ENCODE measurements at places on chromosomes 3 and 15.

GRCh38 chr3:188911026-188911850 lies 260.5 kb upstream of the TPRG1 start:
- no peak for DNase-seq

GRCh38 chr3:197219619-197220018 lies 78.8 kb downstream of the DLG1 start:
- no peak for DNase-seq

DNA sequence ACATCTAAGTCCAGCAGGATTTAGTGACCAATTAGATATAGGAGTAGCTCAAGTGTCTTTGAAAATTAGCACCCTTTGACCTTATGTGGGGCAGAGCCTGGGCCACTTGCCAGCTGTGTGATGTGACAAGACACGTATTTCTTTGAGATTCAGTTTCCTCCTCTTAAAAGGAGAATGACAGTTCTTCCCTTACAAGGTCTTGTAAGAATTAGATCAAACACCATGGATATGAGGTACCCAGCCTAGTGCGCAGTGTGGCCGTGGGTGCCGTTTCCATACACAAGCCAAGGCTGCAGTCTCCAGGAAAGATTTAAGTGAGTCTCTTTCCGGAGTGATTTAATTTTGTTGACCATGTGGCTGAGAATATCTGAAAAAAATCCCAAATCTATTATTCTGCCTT lies 46.3 kb downstream of the ARHGAP31 start:
- DNase-seq = no peak

DNA sequence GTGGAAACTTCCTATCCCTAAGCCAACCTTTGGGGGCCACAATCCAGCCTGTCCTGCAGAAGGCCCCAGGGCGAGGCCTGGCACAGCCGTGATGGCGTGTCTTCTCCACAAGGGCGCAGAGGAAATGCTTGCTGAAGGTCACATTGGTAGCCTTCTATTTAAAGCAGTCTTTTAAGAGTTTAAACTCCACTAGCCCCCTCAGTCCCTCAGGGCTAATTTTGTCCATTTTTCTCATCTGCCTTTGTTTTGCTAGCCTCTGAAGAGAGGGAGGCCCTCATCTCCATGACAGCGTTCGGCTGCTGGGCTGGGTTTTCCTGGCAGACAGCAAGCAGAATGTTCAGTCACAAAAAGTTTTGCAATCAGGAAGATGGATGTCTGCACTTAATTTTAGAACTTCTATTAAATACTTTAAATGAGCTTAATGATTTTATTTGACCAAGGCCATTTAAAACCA lies 40.8 kb downstream of the RARB start:
- DNase-seq = no peak

- DNase-seq = no peak
Measured at GRCh38 chr3:196284396-196284795, 3.1 kb downstream of the PCYT1A start.

DNA sequence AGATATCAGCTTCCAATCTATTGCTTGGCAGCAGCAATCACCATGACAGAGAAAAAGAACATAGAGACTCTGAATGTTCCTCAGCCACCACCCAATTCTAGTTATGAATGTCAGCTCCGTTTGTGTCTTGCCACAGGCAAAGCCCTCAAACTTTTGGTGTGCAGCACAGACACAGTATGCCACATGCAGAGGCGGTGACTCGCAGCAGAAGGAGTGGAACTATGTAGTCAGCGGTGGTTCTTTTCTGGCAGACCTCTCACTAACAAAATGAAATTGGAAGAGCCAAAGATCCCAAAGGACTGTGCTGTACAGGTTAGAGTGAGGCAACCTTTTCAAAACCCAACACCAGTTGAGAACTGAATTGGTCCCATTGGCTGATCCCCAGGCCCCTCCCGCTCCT lies 220.9 kb downstream of the SLC9A9 start:
- DNase-seq = no peak

- DNase-seq = no peak
Measured at GRCh38 chr15:95252404-95252803, 1021.0 kb downstream of the MCTP2 start.

DNA sequence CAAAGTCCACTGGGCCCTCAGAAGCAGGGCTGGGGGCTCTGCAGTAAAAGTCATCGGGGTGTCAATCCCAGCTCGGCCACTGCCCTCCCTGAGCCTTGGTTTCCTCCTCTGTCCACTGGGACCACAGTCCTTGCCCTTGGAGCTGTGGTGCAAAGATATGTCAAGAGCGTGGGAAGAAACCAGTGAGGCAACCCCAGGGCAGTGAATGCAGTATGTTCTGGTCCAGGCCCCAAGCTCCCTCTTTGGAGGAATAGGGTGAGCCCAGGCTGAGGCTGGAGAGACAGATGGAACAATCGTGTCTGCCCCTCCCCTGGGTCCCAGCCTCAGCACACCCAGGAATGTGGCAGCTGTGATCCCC lies 779 bp downstream of the GRIP2 start:
- no peak for DNase-seq

DNA sequence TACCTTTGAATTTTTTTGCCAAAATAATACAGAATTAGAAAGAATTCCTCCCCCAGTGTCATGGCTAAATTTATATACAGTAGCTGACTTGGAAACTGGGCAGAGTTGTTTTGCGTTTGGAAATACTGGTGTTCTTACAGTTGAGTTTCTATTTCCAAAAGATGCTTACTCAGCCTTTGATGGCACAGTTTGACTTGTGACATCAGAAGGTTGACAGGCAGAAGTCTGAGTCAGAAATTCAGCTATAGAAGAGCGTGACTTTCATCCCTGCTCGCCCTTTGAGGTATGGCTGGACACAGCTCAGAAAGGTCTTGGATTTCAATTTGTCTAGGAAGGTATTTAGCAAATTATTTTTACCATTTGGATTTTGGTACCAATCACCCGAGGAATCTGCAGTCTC lies 175.8 kb downstream of the VGLL4 start:
- DNase-seq = no peak

DNA sequence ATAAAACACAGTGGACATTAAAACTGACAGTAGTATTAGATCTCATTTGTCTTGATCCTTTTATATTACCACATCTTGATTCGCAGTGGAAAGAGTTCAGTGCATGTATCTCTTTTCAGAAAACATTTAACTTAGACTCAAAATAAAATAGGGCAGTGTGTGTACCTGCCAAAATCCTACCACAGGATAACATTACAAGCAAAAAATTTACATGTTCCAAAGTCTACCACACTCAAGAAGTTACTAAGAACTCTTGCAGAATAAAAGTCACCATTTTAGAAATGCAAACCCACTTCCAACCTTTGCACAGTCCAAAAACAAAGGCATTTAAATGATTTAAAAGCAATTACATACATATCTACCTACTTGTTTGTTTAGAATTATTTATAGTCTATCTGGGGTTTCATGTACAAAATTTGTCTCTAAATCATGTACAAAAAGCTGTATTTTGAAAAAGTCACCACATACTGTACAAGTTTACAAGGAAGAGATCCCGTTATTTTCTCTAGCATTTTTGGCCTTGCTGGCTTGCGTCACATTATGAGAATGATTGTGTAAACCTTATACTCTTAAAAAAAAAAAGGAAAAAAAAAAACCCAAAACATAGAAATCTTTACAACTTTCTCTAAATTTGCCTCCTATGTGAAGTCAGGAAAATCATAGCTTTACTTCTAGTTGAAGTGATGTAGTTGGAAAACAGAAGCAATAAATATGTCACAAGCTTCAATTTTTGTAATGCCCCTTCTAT lies 153.8 kb downstream of the ADAM10 start:
- DNase-seq = no peak

DNA sequence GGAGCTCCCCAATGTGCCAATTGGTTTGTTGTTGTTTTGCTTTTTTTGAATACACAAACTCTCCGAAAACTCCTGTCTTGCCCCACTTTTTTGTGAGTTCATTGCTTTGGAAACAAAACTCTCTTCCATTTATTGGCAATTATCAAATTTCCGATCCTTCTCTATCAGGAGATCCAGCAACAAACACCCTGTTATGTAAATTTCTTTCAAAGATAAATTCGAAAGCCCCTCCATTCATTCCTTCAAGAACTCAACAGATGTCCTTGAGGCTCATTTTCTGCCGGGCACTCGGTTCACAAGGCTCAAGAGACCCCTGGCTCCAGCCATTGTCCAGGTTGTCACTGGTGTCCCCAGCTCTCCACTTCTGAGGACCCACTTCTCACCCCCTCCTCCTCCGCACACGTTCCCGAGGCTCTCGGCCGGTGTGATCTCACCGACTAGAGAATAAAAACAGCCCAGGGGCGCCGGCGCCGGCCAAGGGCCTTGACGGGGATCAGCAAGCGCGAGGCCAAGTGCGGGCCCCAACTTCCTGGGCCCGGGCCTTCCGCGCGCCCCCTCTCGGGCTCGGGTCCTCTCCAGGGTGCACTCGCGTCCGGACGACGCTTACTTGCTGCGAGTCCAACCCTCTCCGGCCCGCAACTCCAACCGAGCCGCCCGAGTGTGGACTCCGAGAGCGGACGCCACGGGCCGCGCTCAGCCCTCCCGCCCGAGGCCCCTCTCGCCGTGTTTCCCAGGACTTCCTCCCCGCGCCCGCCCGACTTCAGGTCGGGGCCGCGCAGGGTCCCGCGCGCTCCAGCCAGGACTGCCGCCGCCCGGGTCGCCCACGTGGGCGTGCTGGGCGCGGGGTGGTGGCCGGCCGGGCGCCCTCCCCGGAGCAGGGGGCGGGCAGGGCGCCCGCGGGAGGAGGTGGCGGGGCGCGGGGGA lies 533 bp upstream of the SMAD3 start:
- DNase-seq = no peak

DNA sequence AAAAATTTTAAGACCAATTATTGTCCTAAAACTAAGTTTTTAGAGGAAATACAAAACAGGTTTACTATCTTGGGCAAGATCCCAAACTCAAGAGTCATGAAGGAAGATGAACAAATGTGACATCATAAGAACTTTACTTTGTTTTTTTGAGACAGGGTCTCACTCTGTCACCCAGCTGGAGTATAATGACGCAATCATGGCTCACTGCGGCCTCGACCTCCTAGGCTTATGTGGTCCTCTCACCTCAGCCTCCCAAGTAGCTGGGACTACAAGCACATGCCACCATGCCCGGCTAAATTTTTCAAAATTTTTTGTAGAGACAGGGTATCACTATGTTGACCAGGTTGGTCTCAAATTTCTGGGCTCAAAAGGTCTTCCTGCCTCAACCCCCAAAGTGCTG lies 69.3 kb downstream of the PCSK6 start:
- DNase-seq = no peak

DNA sequence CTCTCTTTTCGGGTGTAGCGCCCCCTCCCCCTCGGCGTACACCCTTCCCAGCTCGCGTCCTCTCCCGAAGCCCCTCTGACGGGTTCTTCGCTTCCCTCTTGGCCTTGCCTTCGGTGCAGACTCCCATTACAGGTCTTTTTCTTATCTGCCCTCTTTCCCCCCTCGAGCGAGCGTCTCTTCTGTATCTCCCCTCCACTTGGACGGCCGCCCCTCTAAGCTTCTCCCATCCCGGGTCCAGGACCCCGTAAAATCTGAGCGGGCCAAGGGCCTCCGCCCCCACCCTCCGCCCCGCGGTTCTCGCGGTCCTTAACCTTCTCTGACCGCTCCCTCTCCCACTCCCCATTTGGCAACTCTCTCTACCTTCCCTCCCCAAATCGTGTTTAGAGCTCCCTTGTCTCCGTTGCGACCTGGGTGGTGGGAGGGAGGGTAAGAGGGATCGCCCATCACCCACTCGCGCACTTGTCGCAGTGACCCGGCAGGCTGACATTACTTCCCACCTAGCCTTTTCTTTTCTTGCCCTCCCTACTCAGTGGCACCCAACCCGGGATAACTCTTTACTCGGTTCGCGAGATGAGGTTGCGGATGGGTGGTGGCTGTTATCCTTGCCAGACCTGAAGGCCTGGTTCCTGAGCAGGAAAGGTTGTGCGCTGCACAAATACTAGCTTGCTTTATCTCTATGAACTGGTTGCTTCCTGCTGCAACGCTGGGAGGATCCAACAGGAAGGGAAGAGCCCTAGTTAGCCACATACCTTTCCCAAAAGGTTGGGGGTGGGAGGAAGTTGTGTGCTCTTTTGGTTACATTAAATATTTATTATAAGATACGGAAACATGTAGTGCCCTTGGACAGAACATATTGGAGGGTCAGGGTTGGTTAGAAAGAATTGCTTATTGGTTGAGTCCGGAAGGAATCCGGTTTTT lies 922 bp downstream of the RAB11A start:
- DNase-seq = peak; percentile 66

GRCh38 chr3:14246414-14246813 lies 67.8 kb downstream of the LSM3 start:
- DNase-seq = no peak

DNA sequence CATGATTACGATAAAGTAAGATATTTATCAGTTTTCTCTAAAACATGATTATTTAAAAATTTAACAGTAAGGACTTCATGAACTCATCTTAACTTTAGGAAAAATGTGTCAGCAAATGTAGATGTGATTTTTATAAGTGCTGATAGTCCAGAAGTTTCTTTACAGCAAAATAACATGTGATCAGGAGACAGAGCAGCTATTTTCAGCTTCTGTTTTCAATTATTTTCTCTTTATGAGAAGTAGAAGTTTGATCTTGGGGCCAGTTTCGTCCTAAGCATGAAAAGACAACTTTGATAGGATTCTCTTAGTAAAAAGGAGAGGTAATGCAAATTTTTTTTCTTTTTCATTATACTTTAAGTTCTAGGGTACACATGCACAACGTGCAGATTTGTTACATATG lies 96.5 kb upstream of the TSPAN3 start:
- no peak for DNase-seq

- DNase-seq = no peak
Measured at GRCh38 chr3:46812237-46812791, 50.9 kb downstream of the MYL3 start.

GRCh38 chr3:65170390-65171042 lies 482.7 kb upstream of the ADAMTS9 start:
- DNase-seq = no peak

DNA sequence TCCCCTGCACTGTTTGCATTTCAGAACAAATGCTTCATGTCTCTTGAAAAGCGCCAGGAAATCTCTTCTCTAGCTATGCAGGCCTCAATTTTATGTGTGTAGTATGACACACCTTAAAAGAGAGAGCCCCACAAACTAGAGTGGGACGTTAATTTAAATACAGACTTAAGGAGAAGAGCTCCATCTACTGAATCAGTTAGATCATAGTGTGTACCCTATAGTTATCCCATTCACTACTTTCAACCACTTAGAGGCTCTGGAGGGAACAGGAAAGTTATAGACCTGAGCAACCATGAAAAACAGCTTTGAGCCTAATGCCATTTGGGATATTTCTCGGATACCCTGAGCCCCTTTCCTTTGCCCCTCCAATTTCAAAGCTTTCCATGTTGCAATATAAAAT lies 153.7 kb downstream of the TIGIT start:
- DNase-seq = no peak

All from SHP77 treated with DMSO at 0.1 percent for 48 hours (cell line).